ENCODE measurements at places on chromosomes 3 and 15. TPM values are rescaled to one million over a fixed set of nuclear protein-coding genes. Genes with fewer than 3 reads are reported as not detected.

TRANK1 gene
- total RNA-seq: 29.8 TPM

- DNase-seq: no peak
- H3K4me3 ChIP-seq: no peak overlapping the region
- H3K36me3 ChIP-seq: peaks cover 22% of the 10 kb centered on the region
- H3K27me3 ChIP-seq: no peaks in the 10 kb centered on the region
- H3K4me1 ChIP-seq: peaks cover 7% of the 10 kb centered on the region
- no peak overlapping the region for H3K27ac ChIP-seq
These were observed 98.4 kb downstream of the DHX30 start for GRCh38 chr3:47901280-47901833.

NTRK3 gene
- 0.72 TPM for total RNA-seq

- H3K36me3 ChIP-seq: peaks cover 94% of the 10 kb centered on the region
- no peaks in the 10 kb centered on the region for H3K4me1 ChIP-seq
- no peak overlapping the region for H3K4me3 ChIP-seq
- no peaks in the 10 kb centered on the region for H3K27me3 ChIP-seq
These were observed 91.7 kb downstream of the CEMIP start for GRCh38 chr15:80870893-80871292.

EPHA3 gene
- total RNA-seq: 12.7 TPM

GRCh38 chr3:126522363-126522788 lies 1.6 kb upstream of the CHST13 start:
- no peak overlapping the region for H3K27ac ChIP-seq
- H3K4me1 ChIP-seq: no peaks in the 10 kb centered on the region
- no peaks in the 10 kb centered on the region for H3K36me3 ChIP-seq
- H3K27me3 ChIP-seq: peaks cover 24% of the 10 kb centered on the region

- H3K4me3 ChIP-seq: no peak overlapping the region
- H3K36me3 ChIP-seq: no peaks in the 10 kb centered on the region
- peaks cover 5% of the 10 kb centered on the region for H3K4me1 ChIP-seq
- no peak for DNase-seq
- no peak overlapping the region for H3K27ac ChIP-seq
These were observed 40.1 kb downstream of the MAP3K13 start for GRCh38 chr3:185403002-185403401.

GABRG3 gene
- total RNA-seq: not detected

ABHD14A gene
- total RNA-seq: 18.8 TPM

- no peaks in the 10 kb centered on the region for H3K27me3 ChIP-seq
- no peaks in the 10 kb centered on the region for H3K4me1 ChIP-seq
- H3K36me3 ChIP-seq: no peaks in the 10 kb centered on the region
- no peak overlapping the region for H3K4me3 ChIP-seq
These were observed 9.2 kb downstream of the RYR3 start for GRCh38 chr15:33320017-33320416.
